ENCODE measurements at places on chromosomes 4 and X.

- DNase-seq = no peak
Observed at GRCh38 chr4:150140774-150141400, 62.6 kb downstream of the DCLK2 start.

DNA sequence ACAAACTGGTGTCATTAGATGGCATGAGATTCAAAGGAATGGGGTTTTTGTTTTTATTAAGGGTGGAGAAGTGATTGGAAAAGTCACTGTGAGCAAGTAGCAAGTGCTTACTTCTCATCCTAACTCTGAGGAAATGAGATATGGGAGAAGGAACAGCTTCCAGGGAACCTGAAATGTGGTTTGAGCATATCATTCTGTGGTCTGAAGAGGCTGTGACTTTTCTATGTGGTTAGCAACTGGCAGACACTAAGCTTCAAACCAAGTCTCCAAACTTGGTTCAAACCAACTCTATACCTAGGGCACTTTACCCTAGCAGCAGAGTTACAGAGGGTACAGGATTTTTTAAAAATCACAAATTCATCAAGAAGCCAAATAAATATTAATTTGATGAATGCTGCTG, 58.2 kb downstream of the DCLK2 start:
- no peak for DNase-seq

- DNase-seq = no peak
Observed at GRCh38 chr4:110823251-110823650, 200.4 kb upstream of the PITX2 start.

DNA sequence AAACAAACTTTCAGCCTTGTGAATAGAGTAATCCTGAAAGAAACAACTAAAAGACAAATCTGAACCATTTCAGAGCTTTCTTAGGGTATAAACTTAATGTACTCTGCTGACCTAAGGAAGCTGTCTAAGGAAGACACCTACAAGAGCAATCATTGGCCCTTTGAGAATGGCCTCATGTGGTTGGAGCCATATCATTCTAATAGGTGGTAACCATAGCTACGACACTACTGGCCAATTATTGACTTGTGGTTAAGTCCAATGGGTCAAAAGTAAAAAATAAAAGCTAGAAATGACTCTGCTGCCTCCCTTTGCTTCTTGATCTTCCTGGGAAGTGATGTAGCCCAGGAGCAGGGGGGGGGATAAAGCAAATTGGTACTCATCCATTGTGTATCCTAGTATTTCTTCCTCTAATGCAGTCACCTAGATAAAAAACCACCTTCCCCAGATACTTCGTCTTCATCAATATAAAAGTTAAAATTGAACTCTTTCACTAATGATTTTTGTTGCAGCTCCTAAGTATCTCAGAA, 547.0 kb downstream of the ARAP2 start:
- DNase-seq = no peak

DNA sequence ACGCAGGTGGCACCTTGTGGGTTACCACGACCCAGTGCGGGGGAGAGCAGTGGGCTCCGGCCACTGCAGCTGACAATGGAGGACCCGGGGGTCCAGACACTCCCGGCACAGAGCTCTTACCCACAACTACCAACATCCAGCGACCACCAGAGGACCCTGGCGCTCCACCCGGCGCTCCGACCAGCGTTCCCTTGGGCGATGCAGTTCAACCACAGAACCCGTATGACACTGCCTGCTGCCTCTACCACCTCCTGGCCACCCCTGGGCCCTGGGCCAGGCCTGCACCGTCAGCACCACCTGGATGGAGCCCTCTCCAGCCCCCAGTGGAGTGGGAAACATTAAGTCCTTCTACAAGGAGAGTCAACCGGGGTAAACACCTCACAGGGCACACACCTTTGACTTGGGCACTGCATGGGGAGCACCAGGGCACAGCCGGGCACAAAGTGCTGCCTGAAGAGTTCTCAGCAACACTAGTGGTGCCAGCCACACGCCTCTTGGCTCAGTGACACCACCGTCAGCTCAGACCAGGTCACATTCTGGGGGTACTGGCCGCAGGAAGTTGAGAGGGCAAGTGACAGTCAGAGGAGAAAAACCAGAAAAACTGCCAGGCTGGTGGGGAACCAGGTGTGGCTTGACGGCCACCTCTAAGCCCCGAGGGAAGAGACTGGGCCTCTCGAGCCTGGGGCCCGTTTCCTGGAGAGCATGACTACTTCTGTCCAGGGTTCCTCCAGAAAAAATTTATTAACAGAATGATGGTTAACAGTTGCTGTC, 2.6 kb downstream of the CTBP1 start:
- no peak for DNase-seq

- DNase-seq = no peak
Observed at GRCh38 chr4:65599340-65599739, 70.9 kb downstream of the EPHA5 start.

GRCh38 chr4:23973308-23973855, 83.5 kb upstream of the PPARGC1A start:
- DNase-seq = no peak

- no peak for DNase-seq
Observed at GRCh38 chr4:139227729-139228404, 50.8 kb upstream of the ELF2 start.

DNA sequence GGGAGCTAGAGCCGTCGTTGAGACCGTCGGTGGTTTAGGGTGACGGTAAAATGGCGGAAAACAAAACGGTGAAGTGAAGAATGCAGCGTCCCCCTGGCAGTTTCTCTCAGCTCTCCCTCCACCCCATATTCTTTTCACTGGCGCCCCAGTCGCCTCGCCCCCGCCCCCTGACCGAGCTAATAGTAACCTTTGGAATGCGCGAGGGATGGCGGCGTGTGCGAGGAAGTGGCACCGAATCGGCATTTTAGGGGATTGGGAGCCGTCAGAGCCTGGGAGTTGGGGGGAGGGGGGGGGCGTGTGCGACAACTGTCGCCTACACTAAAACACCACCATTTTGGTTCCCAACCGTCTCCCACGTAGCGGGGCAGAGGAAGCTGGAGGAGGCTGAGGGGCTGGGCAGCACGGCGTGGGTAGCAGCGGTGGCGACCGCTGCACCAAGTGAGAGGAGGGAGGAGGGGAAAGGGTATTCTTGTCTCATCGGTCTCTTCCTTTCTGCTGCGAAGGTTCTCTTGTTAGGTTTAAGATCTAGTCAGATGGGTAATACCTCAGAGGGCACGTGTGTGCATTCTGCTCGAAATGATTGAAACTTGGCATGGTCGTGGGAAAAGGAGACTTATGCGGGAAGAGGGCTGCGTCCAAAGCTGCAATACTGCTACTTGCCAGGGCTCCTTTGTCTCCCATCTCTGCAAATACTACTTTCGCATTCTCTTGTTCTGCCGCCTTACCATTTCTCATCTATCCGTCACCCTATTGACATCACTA, 840 bp downstream of the ZNF711 start:
- DNase-seq = peak; percentile 56

- DNase-seq = no peak
Observed at GRCh38 chrX:37871626-37872302, 24.4 kb upstream of the DYNLT3 start.

GRCh38 chr4:88104902-88105610, 53.4 kb downstream of the ABCG2 start:
- no peak for DNase-seq

DNA sequence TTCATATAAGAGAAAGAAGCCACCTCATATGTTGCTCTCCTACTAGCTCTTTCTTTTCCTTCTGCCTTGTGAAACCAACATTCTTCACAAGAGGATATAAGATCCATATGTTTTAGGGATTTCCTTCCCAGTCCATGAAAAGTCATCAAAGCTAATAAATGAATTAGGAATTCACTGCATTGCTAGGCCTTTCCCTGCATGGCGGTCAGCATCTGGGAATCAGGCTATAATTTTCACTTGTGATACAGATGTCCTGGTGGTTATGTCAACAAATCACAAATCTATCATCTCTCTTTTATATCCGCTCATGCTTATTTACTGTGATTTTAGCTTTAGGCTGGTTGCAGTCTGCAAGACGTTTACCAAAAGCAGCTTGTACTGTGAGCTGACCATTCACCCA, 510.0 kb downstream of the NLGN4X start:
- no peak for DNase-seq

- DNase-seq = no peak
Observed at GRCh38 chr4:102578819-102579218, 77.7 kb downstream of the NFKB1 start.

All from NCI-H748 treated with DMSO at 0.1 percent for 48 hours (cell line).